ENCODE measurements at places on chromosomes 7 and 10.
A peak's percentile ranks its signal among the peaks of the same experiment; 100 is the strongest.

DNA sequence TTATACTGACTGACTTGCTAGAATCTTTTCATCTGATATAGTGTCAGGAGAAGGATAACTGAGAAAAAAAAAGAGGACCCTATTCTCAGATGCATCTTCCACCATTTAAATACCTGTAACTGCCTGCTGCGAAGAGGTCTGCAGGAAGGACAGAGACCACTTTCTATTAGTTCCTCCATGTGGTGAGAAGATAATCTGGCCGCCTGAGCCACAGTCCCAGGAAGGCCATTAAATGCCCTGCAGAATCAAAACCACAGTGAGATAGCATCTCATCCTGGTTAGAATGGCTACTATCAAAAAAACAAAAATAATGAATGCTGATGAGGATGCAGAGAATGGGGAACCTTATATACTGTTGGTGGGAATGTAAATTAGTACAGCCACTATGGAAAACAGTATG lies 19.9 kb upstream of the IFIT1B start:
- DNase-seq, result no peak

DNA sequence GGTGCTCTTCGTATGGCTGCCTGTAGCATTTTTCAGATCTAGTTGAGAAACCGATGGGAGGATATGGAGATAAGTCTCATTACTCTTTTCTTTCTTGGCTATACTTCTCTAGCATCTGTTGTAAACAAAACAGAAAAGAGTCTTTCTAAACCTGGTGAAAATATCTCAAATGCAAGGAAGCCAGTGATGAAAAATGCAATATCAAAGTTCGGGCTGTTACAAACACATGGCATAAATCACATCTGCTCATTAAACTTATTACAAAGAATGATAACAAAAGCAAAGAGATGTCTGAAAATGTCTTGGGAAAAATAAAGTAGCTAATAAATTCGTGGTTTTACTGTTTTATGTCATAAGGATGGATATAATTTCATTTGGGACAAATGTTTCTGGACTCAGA lies 71.8 kb upstream of the IGFBP3 start:
- no peak for DNase-seq

- DNase-seq, result peak; percentile 21
Observed at GRCh38 chr10:27783660-27784059, 38.0 kb upstream of the MKX start.

DNA sequence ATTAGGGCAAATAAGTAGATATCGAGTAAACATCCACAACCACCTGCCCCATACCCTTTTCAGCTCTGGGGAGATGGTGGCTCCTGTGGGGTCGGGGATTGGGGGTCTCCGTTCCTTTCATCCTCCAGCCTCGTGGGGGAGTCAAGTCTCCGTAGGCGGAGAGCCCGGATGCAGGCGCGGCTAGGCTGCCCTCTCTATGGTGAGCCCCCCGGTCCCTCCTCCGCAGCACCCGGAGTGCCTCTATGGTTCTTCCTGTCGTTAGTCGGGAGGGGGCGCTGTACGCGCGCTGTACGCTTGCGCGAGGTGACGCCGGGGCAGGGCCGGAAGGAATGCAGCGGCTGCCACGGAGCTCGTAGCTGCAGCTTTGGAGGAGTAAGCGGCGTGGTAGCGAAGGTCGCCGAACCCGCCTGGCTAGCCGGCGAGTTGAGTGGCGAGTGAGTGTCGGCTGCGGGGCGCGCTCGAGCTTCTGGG lies 14.8 kb upstream of the MMD2 start:
- DNase-seq, result peak; percentile 94

DNA sequence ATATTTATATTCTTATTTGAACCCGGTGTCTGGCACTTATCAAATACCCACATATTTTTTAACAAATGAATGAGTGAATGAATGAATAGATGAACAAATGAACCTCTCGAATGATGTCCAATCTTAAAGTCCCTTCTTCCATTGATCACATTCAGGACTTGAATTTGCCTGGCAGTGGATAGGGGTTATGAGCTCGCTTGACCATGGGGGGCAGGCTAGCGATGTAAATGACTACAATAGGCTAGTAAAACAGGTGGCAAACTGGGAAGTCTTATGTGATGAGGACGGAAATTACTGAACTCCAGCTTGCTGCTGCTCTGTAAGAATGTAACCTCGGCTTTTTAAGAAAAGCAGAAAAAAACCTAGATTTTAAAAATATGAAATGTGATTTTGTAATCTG lies 247.7 kb upstream of the DKK1 start:
- no peak for DNase-seq

DNA sequence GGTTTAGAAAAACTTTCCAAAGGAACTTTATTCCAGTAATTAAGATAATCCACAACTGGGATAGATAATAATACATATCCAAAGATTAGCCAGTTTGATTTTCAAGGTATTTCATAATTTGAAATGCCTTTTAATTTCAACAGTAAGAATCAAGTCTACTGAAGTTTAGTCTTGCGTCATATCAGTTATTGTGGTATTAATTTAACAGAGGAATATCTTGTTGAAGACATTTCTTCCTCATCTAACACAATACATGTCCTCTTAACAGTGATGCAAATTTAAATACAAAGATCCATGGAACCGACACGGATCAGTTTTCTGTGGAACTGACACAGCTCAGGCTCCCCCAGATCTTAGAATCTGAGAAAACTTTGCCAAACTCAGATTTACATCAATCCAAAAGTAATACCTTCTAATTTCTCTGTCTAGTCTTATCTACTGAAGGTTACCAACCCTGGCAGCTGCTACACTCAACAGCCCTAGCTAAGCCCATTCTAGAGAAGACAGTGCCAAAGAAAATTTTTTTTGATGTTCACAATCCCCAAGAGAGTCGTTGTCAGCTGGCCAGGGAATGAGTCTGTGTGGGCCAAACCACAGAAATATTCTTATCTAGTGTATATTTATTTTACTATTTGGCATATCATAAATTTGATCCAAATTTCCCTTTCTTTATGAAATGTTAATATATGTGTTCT lies 365.2 kb upstream of the MEOX2 start:
- no peak for DNase-seq

DNA sequence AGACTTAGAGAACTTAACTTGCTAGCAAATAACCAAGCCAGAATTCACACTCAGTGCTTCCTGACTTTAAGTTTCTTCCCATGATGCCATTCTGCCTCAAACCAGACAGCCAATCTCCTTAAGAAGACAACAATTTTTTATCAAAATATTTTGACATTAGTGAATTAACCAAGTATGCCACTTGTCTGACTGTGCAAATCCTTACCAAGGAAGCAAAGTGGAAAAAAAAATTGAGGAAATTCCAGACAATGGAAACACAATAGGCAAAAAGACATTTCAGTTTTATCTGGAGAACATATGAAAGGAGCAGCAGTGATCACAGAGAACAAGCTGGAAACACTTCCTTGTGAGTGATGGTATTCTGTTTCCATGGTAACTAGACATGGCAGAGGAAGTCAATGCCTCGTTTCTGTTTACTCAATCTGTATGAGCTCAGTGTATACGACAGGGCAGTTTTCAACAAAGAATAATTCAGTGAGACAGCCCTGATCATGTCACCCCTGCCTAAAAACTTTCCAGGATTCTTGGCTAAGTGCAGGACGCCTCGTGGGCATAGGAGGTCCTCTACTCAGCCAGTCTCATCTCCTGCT lies 114.2 kb downstream of the DYNC1I1 start:
- no peak for DNase-seq

DNA sequence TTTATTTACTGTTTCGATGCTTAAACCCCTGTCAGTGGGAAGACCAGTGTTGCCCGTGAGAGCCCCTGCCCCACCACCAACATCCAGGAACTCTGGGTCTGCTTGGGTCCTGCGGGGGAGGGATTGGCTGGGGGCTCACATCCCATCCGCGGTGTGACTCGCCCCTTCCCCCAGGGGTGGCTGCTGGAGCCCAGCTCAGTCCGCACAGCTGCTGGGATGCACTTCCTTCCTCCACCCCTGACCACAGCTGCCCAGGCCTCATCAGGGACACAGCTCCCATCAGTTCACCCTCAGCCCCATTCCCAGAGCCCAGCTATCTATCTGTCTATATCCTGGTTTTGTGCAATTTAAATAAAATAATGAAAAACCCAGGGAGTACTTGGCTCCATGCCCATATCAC lies 54.5 kb downstream of the JAKMIP3 start:
- no peak for DNase-seq

- DNase-seq, result no peak
Observed at GRCh38 chr7:57412168-57412567, 37.8 kb upstream of the ZNF716 start.

- DNase-seq, result no peak
Observed at GRCh38 chr7:133452577-133452976, 199.7 kb downstream of the EXOC4 start.

DNA sequence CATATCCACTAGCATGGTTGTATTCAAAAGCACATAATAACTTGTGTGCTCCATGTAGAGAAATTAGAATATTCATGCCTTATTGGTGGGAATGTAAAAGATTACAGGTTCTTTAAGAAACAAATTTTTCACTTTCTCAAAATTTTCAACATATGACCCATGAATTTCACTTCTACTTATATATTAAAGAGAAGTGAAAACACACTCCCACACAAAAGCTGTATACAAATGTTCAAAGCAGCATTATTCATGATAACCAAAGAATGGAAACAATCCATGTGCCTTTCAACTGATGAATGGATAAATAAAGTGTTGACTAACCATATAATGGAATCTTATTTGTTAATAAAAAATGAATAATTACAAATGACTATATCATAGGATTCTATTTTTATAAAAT lies 694.5 kb upstream of the PCDH15 start:
- DNase-seq, result no peak

- DNase-seq, result no peak
Observed at GRCh38 chr10:28897617-28898464, 220.5 kb downstream of the BAMBI start.

DNA sequence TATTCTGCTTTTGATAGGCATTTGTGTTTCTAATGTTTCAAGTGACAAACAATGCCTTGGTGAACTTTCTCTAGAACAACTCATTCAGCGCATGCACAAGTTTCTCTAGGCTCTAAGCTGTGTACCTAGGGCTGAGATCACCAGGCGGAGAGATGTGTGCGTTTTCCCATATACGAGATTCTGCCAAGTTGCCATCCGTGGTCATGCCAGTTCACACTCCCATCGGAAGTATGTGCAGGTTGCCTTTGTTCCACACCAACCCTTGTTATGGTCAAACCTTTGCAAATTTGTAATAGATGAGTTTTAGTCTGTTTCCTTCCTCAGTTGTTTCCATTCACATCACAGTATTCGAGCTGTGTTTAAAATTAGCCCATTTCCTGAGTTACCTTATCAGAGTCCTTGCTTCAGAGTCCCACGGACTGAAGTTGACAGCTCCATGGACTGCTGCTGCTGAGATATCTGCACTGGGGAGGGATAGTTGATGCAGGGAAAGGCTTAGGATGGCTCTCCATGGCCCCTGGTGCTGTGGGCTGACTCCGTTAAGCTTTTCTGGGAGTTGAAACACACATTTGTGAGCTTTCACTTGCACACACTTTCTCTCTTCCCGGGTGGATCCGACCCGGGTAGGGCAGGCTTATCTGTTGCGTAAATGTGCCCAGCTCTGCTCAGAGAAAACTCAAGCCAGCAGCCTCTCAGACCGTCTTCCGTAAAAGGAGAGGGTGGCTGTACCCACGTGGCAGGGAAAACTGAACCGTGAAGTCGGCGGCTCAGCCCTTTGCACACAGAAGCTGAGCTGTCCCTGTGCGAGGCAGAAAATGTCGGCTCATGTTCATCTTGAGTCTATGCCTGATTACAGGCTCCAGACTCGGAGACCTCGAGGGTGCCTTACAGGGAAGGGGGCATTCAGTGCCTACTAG lies 49.4 kb downstream of the HK1 start:
- DNase-seq, result peak; percentile 43

- DNase-seq, result peak; percentile 86
Observed at GRCh38 chr7:129948877-129949291, 3.9 kb downstream of the UBE2H start.

GRCh38 chr10:117075064-117075463 lies 63.0 kb downstream of the VAX1 start:
- DNase-seq, result no peak

- DNase-seq, result no peak
Observed at GRCh38 chr7:142362349-142362748, 104.5 kb upstream of the PRSS58 start.

DNA sequence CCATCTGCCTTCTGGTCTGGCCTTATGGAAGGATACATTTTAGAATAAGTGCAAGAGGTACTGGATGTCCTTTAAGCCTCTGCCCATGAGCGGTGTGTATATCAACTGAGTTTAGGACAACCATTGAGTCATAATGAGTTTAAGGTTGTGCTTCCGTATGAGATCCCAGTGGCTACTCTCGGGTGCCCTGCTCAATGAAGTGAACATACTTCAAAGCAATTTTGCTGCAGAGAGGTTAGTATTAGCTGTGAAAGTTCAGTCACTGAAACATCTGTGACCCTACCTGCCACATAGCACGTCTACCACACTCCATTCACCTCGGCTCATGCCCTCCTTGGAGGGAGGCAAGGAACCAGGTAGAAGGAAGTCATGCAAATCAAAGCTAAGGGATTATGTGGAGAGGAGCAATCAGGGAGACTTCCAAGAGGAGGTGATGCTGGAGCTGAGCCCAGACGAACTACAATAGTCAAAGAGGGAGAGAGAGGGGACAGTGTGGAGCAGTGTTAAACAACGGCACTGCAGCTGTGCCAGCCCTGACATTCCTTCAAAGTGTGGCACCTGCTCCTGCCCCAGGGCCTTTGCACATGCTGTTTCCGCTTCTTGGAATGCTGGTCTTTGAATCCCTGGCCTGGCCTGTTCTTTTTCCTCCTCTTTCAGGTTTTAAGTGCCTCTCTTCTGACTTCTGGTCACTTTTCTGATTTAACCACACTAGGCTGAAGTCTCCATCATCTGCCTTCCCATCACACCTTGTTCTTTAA lies 25.4 kb downstream of the BTBD16 start:
- DNase-seq, result no peak

DNA sequence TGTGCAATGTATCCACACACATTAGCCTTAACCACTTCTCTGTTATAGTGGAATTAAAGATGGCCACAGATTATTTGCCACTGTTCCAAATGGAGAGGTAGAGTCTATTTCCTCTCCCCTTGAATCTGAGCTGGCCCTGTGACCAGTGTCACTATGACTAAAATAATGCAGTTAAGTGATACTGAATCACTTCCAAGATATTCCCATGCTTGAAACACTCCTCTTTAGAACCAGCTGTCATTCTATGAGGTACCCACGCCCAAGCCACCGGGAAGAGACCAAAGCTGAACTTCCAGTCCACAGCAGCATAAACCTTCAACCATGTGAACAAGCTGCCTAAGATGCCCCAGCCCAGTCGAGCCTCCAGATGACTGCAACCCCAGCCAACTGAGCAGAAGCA lies 2.1 kb upstream of the DHX32 start:
- DNase-seq, result no peak

DNA sequence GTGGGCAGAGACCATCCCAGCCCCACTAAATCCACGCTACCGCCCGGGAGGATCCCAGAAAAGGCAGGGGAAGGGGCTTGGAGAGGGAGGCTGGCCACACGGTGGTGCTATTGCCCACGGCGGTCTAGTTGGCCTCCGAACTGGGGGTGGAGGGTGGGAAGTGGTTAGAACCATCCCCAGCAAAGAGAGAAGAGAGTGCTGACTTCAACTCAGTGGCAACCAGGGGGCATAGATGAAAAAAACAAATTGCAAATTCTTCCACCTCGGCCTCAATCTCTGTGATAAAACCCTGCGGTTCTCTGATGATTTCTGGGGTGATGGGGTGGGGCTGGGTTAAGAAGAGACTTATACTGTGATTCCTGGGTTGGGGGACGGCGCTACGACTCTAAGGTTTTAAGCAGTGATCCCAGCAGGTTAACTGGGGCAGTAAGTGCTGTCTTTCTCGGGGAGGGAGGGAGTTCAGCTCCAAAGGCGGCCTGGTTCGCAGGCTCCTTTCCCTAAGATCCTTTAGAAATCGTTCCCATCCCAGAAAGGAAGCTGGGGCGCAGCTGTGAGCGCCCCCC lies 154.5 kb upstream of the LYZL2 start:
- DNase-seq, result peak; percentile 85
